CD4-positive, alpha-beta T cell treated with Interleukin-1 beta for 1 hour (primary cell): ENCODE measurements at places on chromosomes 2 and 18.
A peak's percentile ranks its signal among the peaks of the same experiment; 100 is the strongest.

- DNase-seq = no peak
Observed at GRCh38 chr2:224426656-224427055, 24.7 kb upstream of the FAM124B start.

DNA sequence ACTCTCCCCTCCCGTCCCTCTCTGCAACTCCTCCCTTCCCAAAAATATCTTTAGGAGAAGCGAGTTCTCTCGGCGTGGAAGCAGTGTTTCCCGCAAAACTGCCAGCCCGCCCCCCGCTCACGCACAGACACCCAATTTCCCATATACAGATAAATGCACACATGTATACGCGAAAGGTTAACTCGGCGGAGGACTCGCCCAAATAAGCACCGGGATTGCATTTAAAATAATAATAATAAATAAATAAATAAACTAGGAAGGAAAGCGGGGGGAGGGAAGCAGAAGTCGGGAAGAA, 70.0 kb upstream of the PSMD14 start:
- no peak for DNase-seq

GRCh38 chr2:95268211-95269035, 5.8 kb upstream of the PROM2 start:
- no peak for DNase-seq

GRCh38 chr18:12604445-12605007, 53.4 kb downstream of the SPIRE1 start:
- no peak for DNase-seq

DNA sequence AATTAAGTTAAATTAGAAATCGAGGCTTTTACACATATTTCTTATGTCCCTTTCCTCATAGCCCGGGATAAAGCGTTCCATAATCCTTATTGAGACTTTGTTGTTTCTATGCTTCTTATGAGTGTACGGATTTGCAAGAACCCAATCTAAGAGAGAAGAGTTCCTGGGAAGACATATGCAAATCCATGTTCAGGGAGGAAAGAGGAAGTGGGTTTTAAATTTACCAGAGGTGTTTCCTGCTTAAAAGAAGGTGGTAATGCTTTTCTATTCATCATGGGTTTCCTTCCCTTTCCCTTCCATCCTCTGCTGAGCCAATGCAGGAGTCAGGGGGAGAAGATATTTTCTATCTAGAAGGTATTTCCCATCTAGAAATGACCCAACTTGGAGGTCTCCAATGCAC, 345.8 kb downstream of the ZNF516 start:
- DNase-seq = no peak

DNA sequence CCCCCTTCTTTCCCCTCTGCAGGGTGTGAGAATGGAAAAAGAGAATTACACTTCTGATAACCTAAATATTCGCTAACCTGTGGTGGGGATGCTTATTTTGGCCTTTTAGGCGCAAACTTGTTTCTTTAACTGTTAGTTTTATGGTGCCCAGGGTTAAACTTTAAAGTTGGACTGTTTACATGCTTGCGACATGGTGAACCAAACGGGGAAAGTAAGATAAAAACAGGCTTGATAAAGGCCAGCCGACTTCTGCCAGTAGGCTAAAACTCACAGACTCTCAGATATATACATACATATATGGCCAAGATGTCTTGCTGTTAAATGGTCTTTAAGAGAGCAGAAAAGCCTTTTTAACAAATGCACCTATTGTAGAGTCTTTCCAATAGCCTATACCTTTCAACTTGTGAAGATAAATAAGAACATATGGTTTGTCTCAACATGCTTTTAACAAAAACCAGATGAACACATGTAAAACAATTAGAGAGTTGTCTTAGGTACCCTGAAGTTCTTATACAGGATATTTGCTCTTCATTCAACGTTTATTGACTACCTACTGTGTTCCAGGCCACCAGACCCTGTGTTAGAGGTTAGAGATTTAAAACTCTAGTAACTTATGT, 29.0 kb downstream of the PRKCE start:
- no peak for DNase-seq

DNA sequence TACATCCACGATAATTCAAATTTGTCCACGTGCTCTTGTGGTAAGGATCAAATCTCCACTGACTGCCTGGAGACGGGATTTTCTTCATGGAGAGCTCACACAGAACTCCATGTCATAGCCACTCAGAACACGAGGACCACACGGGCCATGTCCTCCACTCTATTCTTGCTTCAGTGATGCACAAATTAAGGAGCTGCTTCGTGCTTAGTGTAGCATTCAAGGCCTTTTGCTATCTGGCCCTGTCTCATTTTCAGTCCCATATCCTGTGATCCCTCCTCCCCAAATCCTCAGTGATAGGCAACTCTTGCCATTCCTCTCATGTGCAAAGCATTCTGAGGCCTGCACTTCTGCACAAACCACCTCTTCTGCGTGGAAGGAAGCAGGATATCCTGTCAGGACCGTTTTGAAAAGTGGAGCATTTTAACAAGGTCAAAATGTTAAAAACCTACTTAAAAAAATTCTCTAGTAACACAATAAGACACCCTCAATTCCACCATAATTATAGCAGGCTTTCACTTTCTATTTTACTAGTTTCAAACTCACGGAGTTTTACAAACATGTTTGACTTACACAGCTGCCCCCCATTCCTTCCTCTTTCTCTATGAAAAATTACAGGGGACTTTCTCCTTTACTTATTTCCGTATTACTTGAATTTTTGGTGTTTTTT, 35.2 kb downstream of the ST3GAL5 start:
- peak; percentile 58 for DNase-seq

DNA sequence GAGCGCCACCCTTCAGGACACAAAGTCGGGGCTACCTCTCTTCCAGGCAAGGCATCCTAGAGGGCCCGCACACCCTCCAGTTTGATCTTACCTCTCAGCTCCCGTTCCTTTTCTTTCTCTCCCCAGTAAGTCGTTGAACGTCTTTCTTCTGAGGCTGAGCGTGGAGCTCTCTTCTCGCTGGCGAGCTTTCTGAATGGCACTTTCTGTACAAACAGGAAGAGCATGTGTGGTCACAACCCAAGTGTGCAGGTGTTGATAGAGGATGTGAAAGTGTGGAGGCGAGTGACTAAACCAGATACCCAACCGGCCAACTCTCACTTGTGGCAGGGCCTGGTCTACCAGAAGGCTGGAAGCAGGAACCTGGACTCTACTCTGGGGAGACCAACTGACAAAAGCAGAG, at the start of gene AFF3:
Gene AFF3 (minus strand): TSS at position 198 of the 400 bp plus-strand sequence. CDS start 38,136 bp downstream, outside the sequence.
- peak; percentile 77 for DNase-seq

DNA sequence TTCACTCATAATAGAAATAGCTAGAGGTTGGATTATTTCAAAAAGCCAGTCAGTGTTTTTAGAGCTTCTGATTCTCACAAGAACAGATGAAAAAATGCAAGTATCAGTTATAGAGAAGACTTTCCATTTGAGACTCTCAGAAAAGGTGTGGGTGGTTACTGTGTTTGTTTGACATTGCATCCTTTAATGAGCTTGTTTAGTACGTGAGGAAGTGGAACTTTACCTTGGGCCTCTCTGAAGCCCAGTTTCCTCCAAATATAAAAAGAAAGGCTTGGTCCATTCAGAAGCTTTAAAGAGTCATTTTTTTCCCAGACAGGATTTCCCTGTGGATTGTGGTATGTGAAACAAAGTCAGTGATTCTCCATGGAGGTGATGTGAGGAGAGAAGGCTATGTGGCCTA, 89.9 kb upstream of the RANBP2 start:
- no peak for DNase-seq

GRCh38 chr18:48308755-48309575, 100.2 kb downstream of the ZBTB7C start:
- DNase-seq = no peak

- DNase-seq = no peak
Observed at GRCh38 chr2:8244639-8245038, 437.2 kb upstream of the ID2 start.

DNA sequence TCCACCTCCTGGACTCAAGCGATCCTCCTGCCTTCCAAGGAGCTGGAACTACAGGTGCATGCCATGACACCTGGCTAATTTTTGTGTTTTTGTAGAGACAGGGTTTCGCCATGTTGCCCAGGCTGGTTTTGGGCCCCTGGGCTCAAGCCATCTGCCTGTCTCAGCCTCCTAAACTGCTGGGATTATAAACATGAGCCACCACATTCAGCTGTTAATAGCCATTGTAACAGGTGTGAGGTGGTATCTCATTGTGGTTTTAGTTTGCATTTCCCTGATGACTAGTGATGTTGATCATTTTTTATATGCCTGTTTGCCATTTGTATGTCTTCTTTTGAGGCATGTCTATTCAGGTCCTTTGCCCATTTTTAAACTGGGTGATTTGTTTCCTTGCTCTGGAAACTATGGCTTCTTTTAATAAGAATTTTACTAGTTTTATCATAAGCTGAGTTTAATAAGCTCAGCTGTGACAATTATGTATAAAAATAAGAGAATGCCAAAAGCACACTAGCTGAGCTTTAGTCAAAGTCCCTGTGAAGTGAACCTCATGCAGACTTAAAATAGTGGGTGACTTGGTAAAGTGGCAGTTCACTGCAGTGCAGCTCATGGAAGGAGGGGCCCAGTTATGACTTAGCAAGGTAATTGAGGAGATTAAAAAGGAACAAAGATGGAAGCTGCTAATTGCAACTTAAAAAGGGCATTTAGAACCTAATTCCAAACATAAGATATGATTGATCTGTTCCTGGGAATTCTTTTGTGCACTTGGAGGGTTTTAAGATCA, 465.1 kb downstream of the TGIF1 start:
- no peak for DNase-seq

GRCh38 chr2:96260387-96261260, 5.2 kb downstream of the TMEM127 start:
- DNase-seq = peak; percentile 34

- DNase-seq = no peak
Observed at GRCh38 chr2:120771781-120772208, 36.1 kb downstream of the GLI2 start.

DNA sequence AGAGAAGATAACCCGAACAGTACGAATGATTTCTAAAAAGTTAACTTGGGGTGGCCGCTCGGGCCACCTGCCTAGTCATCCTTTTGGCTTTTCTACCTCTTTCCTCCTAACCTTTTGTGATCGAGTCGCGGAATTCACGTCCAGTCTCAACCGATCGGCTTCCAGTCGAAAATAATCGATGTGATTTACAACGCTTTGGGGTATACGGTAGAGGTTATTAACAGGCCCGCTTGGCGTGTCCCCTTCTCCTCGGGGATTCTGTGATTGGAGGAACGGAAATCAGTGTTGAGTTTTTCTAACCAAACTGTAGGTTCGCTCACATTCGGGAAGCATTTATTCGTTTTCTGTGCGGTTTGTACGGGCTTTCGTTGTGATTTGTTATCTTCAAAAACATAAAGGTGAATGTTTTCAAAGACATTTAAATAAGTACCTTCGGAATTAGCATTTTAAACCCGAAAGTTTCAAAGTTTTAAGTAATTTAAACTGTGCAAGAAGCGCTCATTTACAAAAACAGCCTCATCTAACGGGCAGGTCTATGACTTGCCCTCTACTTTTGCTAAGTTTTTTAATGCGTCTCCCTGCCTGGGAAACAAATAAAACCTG, 588 bp upstream of the FOXI3 start:
- DNase-seq = no peak

DNA sequence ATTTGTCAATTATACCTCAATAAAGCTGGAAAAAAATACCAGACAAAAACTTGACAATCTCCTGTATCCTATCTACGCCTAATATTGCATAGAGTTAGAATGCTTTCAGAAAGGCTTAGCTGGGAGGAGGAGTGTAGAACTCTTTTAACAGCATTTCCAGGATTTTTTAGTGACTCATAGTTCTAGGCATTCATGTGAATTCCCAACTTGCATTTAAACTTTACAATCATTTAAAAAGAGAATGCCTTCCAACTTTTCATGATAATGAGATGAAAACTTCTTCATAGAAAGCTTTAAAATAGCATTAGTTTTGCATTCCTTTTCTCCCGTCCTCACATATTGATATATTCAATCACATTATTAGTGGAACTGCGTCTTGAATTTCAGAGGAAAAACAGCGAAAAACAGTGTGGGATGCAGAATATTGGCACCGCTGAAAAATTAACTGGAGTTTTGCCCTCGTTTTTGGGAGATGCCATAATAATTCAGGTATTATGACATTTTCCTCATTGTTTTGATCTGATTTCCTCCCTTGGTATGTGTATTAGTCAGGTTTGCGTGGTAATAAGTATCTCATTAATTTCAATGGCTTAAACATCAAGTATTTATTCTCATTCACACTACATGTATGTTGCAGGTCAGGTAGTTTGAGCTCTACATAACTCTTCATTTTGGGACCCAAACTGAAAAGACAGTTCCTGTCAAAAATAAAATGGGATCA, 293.2 kb upstream of the FIGN start:
- DNase-seq = no peak

DNA sequence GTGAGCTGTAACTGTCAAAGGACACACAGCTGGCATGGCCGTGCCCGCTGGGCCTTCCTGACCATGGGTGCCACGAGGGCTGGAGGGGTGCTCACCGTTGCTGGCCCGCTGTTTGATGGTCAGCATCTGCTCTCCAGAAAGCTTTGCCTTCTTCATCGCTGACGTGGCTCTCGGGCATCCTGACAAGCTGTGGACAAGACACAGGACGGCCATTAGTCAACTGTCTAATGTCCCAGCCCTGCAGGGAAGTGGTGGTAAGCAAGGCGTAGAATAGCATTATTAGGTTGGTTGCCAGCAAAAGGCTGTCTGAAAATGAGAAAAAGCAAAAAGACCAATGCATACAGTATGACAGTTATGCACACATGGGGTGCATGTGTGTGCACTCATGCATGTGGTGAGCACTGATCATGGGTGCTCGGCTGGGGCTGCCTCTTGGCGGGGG, 64.7 kb upstream of the PXDN start:
- DNase-seq = no peak

- DNase-seq = no peak
Observed at GRCh38 chr2:30480703-30481322, 33.8 kb downstream of the LCLAT1 start.

DNA sequence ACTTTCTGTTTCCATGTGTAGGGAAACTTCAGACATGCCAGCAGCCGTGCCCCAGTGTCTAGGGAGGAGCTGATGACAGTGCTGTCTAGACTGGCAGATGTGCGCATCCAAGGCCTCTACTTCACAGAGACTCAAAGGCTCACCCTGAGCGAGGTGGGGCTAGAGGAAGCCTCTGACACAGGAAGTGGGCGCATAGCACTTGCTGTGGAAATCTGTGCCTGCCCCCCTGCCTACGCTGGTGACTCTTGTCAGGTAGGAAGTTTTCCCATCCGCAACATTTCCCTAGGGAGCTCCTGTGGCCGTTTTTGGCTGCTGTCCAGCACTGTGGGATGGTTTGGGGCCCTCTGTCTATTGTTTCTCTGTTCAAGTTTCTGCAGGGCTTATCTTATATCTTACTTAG, 143.1 kb upstream of the TTC39C start:
- DNase-seq = peak; percentile 80

DNA sequence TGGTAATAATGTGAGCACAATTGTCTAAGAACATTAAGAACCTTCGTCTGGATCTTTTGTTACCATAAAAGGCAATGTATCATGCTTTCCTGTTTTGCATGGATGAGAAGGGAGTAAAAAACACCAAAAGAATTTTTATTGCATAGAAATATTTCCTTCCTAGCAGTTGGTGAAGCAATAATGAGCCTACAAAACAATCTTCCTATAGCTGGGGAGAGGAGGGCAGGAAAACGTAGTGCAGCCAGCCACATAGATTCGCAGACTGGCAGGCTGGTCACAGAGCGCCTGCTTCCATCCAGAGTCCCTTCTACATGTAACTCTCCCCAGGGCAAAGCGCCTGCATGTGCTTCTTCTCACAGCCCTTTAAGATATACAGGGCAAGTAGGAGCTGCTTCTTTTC, 190.4 kb downstream of the BABAM2 start:
- no peak for DNase-seq
